Uterus (tissue), 4 donors: ENCODE measurements at places on chromosomes 5 and 9.

DNA sequence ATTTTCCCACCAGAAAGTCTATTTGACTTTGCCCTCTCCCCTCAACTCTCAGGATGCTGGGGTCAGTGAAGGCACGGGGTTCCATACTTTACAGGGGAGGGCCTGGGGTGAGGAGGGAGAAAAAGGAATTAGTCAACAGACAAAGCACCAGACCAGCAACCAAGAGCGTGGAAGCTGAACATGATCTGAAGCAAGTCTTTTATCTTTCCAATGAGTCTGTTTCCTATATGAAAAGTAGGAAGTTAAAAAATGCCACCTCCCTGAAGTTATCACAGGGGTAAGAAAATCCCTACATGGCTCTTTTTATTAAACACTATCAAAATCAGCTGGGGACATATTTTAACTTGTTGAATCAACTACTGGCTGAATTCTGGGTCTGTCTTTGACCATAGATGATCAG is 337.0 kb downstream of the TRPM3 start:
- DNase-seq = no peak
- H3K27ac ChIP-seq = no peak overlapping the region
- no peak overlapping the region for H3K4me3 ChIP-seq
- H3K4me1 ChIP-seq = no peaks in the 10 kb centered on the region
- H3K36me3 ChIP-seq = no peaks in the 10 kb centered on the region
- no peaks in the 10 kb centered on the region for H3K27me3 ChIP-seq

GRCh38 chr5:176854164-176854563 is 43.8 kb downstream of the UNC5A start:
- no peaks in the 10 kb centered on the region for H3K4me1 ChIP-seq
- no peak for DNase-seq
- no peak overlapping the region for H3K27ac ChIP-seq
- H3K4me3 ChIP-seq = no peak overlapping the region
- H3K27me3 ChIP-seq = no peaks in the 10 kb centered on the region
- no peaks in the 10 kb centered on the region for H3K36me3 ChIP-seq

GRCh38 chr5:111517853-111518501 is 5.6 kb upstream of the STARD4 start:
- H3K4me1 ChIP-seq = no peaks in the 10 kb centered on the region
- H3K36me3 ChIP-seq = no peaks in the 10 kb centered on the region
- H3K27ac ChIP-seq = no peak overlapping the region
- DNase-seq = no peak

DNA sequence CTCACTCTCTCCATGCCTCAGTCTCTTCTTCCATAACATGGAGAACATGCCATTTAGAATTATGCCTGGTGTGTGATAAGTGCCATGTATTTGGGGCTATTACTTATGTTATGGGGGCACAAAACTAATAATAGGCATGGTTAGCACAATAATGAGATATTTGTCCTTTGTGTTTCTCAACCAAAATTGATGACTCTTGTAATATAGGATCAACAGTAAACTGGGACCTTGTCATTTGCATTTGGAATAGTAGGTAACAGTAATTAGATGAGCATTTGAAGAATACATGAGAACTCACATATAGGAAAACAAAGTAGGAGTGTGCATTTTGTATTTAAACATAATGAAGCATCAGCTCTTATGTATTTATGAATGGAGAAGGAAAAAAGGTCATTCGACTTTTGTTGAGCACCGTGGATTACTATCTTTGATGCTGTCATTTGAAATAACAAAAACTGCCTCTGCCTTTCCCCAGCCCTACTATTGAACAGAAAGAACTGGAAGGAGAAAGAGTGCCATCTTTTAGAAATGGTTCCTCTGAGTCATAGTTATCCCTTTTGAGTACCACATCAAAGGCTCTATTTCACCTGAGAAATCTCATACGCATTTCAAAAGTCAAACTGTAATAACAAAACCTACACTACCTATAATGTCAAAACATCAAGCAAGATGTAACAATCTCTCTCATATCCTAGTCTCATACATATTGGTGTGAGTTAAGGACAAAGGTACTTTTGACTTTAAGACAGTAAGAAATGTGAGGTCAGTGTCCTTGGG is 655.2 kb downstream of the PDE4D start:
- H3K27me3 ChIP-seq = no peaks in the 10 kb centered on the region
- no peak for DNase-seq
- H3K27ac ChIP-seq = no peak overlapping the region
- H3K36me3 ChIP-seq = no peaks in the 10 kb centered on the region
- H3K4me3 ChIP-seq = no peak overlapping the region

DNA sequence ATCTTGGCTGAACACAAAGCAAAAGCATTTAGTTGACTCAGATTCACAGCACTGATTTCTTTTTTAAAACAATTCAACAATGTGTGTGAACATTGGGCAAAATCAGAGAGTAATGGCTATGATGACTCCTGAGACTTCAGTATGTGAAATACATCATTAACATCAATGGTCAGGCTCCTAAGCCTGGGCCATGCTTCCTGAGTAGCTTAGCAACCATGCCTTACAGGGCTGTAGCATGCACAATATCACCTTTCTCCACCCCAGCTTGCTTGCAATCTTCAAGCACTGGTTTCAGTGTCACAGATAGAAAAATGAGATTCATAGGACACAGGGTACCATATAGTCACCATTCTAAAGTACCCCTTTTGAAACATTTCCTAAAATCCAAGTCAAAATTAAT is 41.3 kb downstream of the MACROH2A1 start:
- no peak overlapping the region for H3K27ac ChIP-seq
- no peaks in the 10 kb centered on the region for H3K36me3 ChIP-seq
- no peak for DNase-seq
- peaks cover 9% of the 10 kb centered on the region for H3K4me1 ChIP-seq
- no peak overlapping the region for H3K4me3 ChIP-seq
- no peaks in the 10 kb centered on the region for H3K27me3 ChIP-seq

DNA sequence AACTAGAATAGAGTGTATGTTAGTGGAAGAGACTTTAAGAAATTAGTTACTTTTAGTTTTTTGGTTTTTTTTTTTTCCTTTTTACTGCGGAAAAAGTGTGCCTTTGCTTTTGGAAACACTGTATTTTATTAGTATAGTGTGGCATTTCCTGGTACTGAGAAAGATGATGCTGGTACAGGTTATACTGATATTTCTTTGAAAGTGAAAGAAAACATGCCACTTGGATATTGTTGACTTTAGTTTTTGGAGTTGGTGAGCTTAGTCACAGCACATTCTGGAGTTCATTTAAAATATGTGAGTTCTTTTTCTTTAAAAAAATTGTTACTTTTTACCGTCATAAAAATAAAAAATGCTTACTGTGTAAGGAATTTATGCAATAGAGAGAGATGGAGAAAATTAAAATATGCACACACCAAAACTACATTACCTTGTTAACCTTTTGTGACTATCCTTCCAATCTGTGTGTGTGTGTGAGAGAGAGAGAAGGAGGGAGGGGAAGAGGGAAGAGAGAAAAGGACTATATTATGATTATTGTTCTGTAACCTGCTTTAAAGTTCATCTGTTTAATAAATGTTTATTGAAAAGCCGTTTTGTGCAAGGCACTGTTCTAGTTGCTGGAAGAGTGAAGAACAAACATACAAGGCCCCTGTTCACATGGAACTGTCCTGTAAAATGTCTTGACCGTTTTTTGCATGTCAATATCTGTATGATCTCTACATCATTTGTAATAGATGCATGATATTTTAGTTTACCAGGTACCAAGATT is 1.9 kb downstream of the UGCG start:
- H3K4me3 ChIP-seq = peak overlapping the region; percentile 71
- H3K27ac ChIP-seq = peak overlapping the region; percentile 93
- H3K27me3 ChIP-seq = no peaks in the 10 kb centered on the region
- no peaks in the 10 kb centered on the region for H3K36me3 ChIP-seq
- H3K4me1 ChIP-seq = no peaks in the 10 kb centered on the region

- H3K27ac ChIP-seq = no peak overlapping the region
- no peak overlapping the region for H3K4me3 ChIP-seq
- no peaks in the 10 kb centered on the region for H3K36me3 ChIP-seq
- no peak for DNase-seq
- no peaks in the 10 kb centered on the region for H3K27me3 ChIP-seq
- no peaks in the 10 kb centered on the region for H3K4me1 ChIP-seq
These were observed 468.1 kb upstream of the ACTBL2 start for GRCh38 chr5:57950616-57951228.

GRCh38 chr5:95864944-95865504 is 42.5 kb upstream of the GLRX start:
- no peak overlapping the region for H3K4me3 ChIP-seq
- peaks cover 5% of the 10 kb centered on the region for H3K4me1 ChIP-seq
- no peaks in the 10 kb centered on the region for H3K27me3 ChIP-seq

- peaks cover 5% of the 10 kb centered on the region for H3K4me1 ChIP-seq
- H3K27ac ChIP-seq = peak overlapping the region; percentile 66
- no peaks in the 10 kb centered on the region for H3K36me3 ChIP-seq
- H3K4me3 ChIP-seq = no peak overlapping the region
- H3K27me3 ChIP-seq = no peaks in the 10 kb centered on the region
These were observed 42.8 kb upstream of the PDE8B start for GRCh38 chr5:77167695-77168121.

- peaks cover 50% of the 10 kb centered on the region for H3K4me1 ChIP-seq
- no peak overlapping the region for H3K4me3 ChIP-seq
- H3K36me3 ChIP-seq = no peaks in the 10 kb centered on the region
- no peak for DNase-seq
- H3K27me3 ChIP-seq = no peaks in the 10 kb centered on the region
These were observed 18.3 kb downstream of the PDGFRB start for GRCh38 chr5:150137168-150137957.

- H3K4me1 ChIP-seq = no peaks in the 10 kb centered on the region
- H3K4me3 ChIP-seq = no peak overlapping the region
- H3K27me3 ChIP-seq = no peaks in the 10 kb centered on the region
- H3K27ac ChIP-seq = peak overlapping the region; percentile 54
These were observed 34.4 kb upstream of the GLIPR2 start for GRCh38 chr9:36101916-36102741.

DNA sequence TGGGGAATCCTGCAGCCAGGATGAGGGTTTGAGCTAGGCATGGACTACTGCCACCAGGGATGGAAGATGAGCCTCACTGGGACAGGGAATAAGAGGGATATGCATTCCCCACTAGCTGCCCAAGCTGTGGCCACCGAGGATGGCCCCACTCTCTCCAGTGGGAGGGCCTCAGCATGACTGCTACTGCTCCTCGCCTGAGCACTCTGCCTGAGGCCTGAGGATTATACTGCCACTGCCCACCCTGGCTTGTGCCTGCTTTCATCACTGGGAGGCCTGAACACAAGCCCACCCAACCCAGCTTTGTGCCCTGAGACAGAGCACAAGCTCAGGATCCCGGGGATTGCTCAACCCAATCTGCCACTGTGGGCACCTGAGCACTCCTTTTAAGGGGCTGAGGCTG is 425.6 kb downstream of the RASEF start:
- no peaks in the 10 kb centered on the region for H3K27me3 ChIP-seq
- DNase-seq = no peak
- H3K4me3 ChIP-seq = no peak overlapping the region
- no peak overlapping the region for H3K27ac ChIP-seq

GRCh38 chr5:59766427-59767210 is 126.9 kb downstream of the PDE4D start:
- H3K27ac ChIP-seq = peak overlapping the region; percentile 83
- H3K4me1 ChIP-seq = no peaks in the 10 kb centered on the region
- peak; percentile 49 for DNase-seq
- H3K36me3 ChIP-seq = no peaks in the 10 kb centered on the region
- peak overlapping the region; percentile 52 for H3K4me3 ChIP-seq

- H3K27ac ChIP-seq = no peak overlapping the region
- no peaks in the 10 kb centered on the region for H3K27me3 ChIP-seq
- H3K4me3 ChIP-seq = no peak overlapping the region
- no peak for DNase-seq
- H3K4me1 ChIP-seq = no peaks in the 10 kb centered on the region
These were observed 4.1 kb upstream of the CXXC5 start for GRCh38 chr5:139644001-139644456.

- H3K27me3 ChIP-seq = no peaks in the 10 kb centered on the region
- H3K27ac ChIP-seq = no peak overlapping the region
- H3K4me3 ChIP-seq = no peak overlapping the region
- DNase-seq = no peak
- no peaks in the 10 kb centered on the region for H3K4me1 ChIP-seq
These were observed 136.8 kb downstream of the TLE1 start for GRCh38 chr9:81552581-81552991.

- H3K4me3 ChIP-seq = no peak overlapping the region
- no peak overlapping the region for H3K27ac ChIP-seq
- no peaks in the 10 kb centered on the region for H3K4me1 ChIP-seq
- no peak for DNase-seq
- no peaks in the 10 kb centered on the region for H3K27me3 ChIP-seq
- no peaks in the 10 kb centered on the region for H3K36me3 ChIP-seq
These were observed 24.5 kb downstream of the DDX31 start for GRCh38 chr9:132645306-132645705.
